ENCODE measurements at places on chromosomes 1 and 21. TPM values are rescaled to one million over a fixed set of nuclear protein-coding genes. Genes with fewer than 3 reads are reported as not detected.

DNA sequence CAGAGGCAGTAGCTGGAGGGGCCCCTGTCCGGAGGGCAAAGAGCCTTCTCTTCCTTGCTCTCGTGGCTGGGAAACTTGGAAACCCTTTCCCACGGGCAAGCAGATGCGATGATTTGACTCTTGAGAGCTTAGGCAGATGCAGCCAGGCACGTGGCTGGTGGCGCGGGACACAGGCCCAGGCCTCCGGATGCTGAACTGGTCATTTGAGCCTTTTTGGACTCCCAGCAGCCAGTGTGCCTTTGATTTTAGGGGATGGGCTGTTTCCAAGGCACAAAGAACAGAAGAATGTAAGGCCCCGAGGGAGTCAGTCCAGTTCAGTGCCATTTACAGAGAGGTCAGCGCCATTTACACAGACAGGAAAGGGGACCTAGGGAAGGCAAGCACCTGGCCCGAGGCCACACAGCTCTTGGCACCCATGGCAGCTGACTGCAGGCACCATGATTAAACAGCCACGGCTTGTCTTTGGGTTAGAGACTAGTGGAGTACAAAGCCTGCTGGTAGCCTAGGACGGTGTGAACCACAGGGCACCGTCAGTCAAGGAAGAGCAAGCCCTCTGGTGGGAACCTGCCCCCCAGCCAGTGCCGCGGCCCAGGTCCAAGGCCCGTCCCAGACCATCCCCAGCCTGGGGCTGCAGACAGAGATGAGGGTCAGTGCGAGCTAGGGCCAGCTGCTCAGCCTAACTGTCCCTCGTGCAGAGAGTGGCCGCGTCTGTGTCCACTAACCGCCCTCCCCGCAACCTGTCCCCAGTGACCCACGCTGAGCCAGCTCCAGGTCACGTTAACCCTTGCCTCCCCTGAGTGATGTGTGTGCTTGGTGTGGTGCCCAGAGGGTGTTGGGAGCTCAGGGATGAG, 20.4 kb upstream of the CCDC27 start:
- DNase-seq = no peak

DNA sequence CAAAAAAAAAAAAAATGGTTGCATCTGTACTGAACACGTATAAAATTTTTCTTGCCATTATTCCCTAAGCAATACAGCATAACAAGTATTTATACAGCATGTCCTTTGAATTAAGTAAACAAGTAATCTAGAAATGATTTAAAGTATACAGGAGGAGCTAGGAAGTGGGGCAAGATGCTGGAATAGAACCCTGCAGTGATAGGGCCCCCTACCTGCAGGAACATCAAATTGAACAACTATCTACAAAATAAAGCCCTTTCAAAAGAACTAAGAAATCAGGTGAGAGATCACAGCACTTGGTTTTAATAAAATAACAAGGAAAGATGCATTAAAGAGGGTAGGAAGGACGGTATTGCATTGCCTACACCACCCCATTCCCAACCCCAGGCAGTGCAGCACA, 10.9 kb downstream of the TSHB start:
- no peak for DNase-seq

- no peak for DNase-seq
These were observed 1392.9 kb downstream of the BRINP3 start for GRCh38 chr1:189084811-189085210.

DNA sequence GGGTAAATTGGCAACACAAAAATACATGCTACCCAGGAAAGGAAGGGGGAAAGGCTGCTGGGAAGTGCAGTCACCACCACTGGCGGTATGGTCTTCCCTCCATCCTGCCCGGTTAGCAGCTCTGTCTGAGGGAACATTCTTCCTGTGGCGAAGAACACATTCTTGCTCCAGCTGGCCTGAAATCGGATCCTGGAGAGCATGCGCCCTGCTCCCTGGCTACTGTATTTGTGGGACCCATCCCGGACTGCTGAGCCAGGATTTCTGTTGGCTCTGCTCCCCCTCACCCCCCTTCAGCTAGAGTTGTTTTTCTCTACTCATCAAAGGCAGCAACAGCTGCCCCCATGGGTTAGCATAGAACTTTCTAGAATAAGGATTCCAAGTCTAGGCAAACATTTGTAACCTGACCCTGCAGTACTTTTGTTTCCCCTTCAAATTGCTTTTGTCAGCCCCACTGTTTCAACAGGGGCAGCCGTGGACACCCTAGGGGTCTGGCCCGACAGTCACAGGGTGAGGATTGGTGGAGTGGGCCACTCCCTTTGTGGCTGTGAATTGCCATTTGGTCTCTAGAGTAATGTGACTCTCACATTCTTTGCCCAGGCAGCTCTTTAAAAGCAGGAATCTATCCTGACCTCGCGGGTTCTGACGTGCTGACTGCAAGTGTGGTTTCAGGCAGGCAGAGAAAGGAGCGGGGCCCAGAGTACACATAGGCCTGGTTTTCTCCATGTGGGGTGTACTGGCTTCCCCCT, 157.7 kb downstream of the TOMM20 start:
- DNase-seq = peak; percentile 92

Gene SPATA46
- total RNA-seq = not detected

All from left lung (tissue), 14 donors.